ENCODE measurements at places on chromosomes 12 and 14.
A peak's percentile ranks its signal among the peaks of the same experiment; 100 is the strongest.

GRCh38 chr14:50116966-50117365 lies 594 bp upstream of the VCPKMT start:
- no peak for DNase-seq

- no peak for DNase-seq
These were observed 161.6 kb downstream of the PLCZ1 start for GRCh38 chr12:18576104-18576626.

DNA sequence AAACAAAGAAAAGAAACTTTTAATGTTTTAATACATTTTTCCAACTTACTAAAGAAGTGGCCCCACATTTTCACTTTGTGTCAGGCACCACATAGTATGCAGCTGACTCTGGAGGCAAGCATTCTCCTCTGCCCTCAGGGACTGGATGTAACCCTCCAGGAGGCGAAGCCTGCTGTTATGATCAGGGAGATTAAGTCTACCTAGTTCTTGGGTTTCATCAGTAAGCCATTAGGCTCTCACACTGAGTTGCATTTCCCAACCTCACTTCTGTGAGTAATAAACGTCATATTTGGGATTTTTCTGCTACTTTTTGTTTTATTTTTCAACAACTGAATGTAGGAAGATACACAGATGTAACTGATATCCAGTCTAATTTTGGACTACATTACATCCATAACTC lies 101.2 kb upstream of the LRFN5 start:
- DNase-seq = no peak

DNA sequence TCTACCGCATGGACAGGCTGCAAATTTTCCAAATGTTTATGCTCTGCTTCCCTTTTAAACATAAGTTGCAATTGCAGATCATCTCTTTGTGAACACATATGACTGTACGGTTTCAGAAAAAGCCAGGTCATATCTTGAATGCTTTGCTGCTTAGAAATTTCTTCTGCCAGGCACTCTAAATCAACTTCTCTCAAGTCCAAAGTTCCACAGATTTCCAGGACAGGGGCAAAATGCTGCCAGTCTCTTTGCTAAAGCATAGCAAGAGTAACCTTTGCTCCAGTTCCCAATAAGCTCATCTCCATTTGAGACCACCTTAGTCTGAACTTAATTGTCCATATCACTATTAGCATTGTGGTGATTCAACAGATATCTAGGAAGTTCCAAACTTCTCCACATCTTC lies 13.6 kb upstream of the RERGL start:
- DNase-seq = no peak

GRCh38 chr14:64410084-64410774 lies 22.1 kb downstream of the MTHFD1 start:
- peak; percentile 96 for DNase-seq

GRCh38 chr12:78958941-78959340 lies 94.4 kb downstream of the SYT1 start:
- no peak for DNase-seq

GRCh38 chr12:71870416-71870815 lies 30.9 kb downstream of the TBC1D15 start:
- no peak for DNase-seq

DNA sequence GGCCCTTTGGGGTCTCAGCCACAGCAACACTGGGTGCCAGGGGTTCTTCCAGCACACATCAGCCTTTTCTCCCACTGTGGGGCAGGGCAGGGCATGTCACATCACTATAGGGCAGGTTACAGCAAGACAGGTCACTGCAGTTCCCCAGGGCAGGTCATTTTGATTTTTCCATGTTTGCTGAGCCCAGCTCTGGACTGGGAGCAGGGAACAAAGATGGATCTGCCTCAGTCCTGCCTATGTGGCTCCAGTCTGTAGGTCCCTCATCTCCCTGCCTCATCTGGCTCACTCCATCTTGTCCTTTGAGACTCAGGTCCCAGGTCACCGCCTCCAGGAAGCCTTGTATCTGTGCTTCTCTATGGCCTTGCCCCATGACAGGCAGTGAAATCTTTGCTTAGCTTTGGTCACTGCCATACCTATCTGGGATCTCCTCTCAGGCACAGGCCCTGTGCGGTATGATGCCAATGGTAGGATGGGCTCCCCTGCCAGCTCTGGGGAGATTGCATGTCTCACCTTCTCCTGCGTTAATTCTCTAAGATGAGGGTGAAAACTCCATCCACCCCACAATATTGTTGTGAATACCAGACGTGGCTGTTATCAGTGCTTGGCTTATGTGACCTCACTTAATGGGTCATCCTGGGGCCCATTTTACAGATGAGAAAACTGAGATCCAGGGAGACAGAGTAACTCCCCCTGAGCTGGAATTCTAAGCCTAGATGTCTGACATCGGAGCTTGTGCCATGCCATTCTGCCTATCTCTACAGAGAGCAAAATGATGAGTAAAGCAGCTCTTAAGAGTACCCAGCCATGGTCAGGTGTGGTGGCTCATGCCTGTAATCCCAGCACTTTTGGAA lies 1.5 kb downstream of the SERPINA6 start:
- DNase-seq = no peak

- DNase-seq = peak; percentile 76
These were observed 20.6 kb downstream of the CNIH1 start for GRCh38 chr14:54420478-54421142.
